SIG-M5 (cell line): ENCODE measurements at places on chromosomes 11 and 22.

GRCh38 chr11:5550440-5551095 lies 2.2 kb upstream of the OR52H1 start:
- no peak for DNase-seq

DNA sequence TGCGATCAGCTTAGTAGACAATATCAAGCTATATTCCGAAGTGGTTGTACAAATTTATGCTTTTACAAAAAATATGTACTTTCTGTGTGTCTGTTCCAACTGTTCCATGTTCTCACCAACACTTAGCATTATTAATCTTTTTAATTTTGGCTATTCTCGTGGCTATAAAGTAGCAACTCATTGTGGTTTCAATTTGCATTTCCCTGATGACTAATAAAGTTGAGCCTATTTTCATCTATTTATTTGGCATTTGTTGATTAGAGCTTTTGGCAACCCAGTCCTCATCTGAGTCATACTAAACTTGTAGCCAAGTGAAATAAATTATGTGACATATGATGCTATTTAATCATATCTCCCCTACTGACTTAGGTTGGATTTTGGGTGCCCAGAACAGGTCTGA lies 115.9 kb downstream of the FBXO7 start:
- DNase-seq = no peak

- no peak for DNase-seq
These were observed 92.2 kb downstream of the STK33 start for GRCh38 chr11:8501836-8502235.

DNA sequence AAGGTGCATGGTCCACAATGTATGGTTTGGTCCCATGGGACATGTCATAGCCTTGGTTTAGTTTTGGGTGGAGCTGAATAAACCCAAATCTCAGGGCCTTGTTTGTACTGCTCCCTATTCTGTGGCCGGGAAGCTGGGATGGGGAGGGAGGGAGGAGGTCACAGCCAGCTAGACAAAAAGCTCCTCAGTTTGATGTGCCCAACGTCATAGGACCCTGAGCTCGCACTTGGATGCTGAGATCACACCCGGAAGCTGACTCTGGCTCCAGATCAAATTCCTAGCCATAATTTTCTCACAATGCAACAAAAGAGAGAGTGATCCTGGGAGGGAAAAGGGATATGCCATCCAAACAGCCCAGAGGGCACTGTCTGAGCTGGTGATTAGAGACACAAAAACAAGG lies 1.5 kb downstream of the HSPB2 start:
- no peak for DNase-seq

GRCh38 chr11:20036626-20037335 lies 123.5 kb downstream of the DBX1 start:
- DNase-seq = no peak

GRCh38 chr11:27473017-27473406 lies 422 bp upstream of the LGR4 start:
- no peak for DNase-seq

DNA sequence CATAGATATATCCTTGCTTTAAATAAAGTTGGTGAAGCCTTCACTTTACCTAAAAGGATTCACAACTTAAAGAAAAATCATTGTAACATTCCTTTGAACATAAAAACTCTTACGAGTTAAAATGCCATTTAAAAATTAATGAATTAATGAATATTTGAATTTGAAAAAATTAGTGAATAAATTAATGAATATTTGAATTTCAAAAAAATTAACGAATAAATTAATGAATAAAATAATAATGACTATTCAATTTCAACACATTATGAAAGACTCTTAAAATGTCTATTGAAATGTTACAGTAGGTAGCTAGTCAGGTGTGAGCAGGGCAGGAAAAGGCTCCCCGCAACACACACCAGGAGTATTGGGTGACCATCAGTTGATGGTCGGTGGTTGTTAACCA lies 22.9 kb downstream of the ARHGAP20 start:
- no peak for DNase-seq

DNA sequence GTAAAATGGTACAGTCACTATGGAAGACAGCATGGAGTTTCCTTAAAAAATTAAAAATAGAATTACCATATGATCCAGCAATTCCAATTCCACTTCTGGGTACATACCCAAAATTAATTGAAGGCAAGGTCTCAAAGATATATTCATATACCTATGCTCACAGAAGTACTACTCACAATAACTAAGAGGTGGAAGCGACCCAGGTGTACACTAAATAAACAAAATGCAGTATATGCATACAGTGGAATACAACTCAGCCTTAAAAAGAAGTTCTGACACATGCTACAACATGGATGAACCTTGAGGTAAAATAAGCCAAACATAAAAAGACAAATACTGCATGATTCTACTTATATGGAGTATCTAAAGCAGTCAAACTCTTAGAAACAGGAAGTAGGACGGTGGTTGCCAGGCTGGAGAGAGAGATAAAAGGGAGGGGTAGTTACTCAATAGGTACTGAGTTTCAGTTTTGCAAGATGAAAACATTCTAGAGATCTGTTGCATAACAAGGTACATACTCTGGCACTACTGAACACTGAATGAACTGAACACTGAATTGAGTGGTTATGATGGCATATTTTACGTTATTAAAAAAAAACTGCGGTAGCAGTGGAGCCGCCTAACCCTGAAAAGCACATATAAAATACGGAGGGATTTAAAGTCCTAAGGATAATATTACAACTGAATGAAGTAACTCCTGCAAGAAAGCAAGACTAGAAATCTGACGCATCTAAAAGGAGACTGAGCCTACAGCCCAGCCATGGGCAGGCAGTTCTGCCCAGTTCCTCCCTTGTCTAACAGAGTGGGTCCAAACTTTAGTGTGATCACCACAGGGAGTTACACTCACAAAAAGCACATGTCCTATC lies 12.8 kb downstream of the DGCR2 start:
- DNase-seq = peak; percentile 94

DNA sequence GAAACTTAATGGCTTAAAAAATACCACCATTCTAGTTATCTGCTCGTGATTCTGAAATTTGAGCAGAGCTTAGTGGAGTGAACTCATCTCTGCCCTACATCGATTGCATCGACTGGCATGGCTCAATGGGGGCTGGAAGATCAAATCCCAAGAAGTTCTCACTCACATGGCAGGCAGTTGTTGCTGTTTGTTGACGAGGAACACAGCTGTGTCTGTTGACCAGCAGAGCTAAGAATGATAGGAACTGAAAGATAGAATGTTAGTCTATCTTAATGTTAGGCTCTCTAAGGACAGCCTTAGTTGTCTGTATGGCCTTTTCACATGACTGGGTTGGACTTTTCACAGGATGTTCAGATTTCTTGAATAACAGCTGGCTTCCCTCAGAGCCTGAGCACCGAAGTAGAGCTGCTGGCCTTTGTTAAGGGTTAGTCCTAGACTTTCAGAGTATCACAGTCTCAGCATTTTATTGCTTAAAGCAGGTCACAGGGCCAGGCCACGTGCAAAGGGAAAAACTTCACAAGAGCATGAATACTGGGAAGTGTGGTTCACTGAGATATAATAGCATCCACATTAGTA lies 31.6 kb upstream of the IZUMO1R start:
- no peak for DNase-seq
